Nephron progenitor cell (in vitro differentiated cells): ENCODE measurements at places on chromosomes 7 and 10.

DNA sequence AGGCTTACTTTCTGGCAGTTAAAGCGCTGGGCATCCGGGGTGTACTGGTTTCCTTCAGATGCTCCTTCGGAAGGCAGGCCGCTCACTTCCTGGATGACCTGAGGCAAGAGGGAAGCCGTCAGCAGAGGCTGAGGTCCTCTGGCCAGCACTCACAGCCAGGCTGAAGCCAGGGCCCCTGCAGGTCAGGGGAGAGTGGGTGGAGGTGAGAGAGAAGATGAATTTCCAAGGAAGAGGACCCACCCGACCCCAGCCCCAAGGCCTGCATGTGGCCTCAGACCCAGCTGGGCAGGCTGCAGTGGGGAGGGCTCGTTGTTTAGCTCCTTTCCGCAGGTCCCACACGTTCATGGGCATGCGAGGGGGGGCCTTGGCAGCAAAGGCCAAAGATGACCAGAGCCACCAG, 71.3 kb downstream of the VWA2 start:
- DNase-seq: no peak

DNA sequence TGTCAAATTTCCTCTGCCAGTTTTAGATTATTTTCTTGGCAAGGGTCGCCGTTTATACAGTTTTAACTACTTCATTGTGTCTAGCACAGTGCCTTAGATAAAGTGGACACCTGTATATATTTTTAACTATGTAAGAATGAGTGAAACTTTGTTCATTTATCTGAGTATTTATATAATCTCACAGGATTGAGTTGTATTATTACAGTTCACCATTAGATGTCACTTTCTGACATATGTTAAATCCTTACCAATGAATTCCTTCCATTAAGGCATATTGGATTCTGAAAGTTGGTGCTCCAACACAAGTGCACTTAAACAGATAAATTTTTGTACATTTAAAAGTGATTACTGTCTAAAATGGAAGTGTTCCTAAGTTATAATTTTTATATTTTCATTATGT, 43.0 kb downstream of the ZMYND11 start:
- no peak for DNase-seq

GRCh38 chr10:77159538-77160110, 478.0 kb downstream of the KCNMA1 start:
- no peak for DNase-seq

DNA sequence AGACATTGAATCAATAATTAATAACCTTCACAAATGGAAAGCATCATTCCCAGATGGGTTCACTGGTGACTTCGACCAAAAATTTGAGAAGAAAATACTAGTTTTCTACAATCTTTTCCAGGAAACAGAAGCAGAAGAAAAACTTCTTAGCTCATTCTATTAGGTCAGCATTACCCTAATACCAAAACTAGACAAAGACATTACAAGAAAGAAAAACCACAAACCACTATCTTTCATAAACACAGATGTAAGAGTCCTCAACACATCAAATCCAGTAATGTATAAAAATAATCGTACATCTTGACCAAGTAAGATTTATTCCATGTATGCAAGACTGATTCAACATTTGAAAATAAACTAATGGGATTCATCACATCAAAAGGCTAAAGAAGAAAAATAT, 64.0 kb upstream of the CDK1 start:
- no peak for DNase-seq

- DNase-seq: no peak
Observed at GRCh38 chr7:21336743-21337142, 91.1 kb upstream of the SP4 start.

- DNase-seq: no peak
Observed at GRCh38 chr10:73215749-73216148, 31.3 kb downstream of the DNAJC9 start.

GRCh38 chr7:138610671-138611170, 90.4 kb downstream of the SVOPL start:
- no peak for DNase-seq

DNA sequence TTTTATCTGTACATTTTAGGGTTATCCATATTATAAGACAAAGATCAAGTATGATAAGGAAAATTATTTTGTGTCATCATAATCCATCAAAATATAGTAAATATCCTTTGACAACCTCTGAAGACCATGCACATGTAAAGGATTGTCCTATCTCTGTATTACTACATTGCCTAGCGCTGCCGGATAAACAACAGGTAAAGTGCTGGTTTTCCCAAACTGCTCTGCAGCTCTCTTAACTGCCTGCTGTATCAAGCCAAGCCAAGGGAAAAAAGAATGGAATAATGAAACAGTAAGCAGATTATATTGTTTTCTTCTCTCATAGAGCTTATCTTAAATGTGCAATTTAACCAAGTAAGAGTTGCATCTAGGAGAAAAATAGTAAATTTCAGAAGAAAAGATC, 70.8 kb downstream of the PTF1A start:
- no peak for DNase-seq

DNA sequence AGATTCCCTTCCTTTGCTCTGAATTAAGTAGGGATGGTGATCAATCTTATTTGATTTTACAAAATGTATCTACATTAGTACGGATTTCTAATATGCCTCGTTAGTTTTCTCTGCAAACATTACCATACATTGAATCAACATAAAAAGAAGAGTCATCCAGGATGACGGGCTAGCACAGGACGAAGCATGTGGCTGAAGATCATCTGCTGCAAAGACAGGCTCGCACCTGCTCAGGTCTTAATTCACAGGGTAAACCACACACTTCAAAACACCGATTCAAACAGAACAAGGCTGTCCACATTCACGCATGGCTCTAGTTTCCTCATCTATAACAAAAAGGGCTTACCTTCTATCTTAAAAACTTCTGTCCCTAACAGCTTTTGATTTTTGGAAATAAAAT, 323.0 kb downstream of the PARD3 start:
- DNase-seq: no peak

GRCh38 chr7:149109969-149110368, 16.2 kb downstream of the ZNF425 start:
- no peak for DNase-seq

DNA sequence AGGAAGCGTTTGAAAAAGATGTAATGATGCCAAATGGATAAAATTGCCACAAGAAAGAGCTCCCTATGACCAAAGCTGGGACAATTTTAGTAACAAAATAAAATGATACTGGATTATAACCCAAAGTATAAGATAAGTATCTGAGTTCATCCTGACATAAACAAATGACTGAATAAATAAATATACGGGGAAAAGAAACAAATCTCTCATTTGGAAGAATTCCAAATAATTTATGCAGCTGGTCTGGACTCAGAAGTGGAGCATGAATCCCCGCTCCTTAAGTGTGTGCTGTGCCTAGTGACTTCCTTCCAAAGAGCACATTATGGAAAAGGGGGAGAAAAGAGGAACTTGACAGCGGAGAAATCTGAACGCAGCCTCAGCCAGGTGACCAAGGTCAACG, 186.2 kb downstream of the RAMP3 start:
- no peak for DNase-seq

DNA sequence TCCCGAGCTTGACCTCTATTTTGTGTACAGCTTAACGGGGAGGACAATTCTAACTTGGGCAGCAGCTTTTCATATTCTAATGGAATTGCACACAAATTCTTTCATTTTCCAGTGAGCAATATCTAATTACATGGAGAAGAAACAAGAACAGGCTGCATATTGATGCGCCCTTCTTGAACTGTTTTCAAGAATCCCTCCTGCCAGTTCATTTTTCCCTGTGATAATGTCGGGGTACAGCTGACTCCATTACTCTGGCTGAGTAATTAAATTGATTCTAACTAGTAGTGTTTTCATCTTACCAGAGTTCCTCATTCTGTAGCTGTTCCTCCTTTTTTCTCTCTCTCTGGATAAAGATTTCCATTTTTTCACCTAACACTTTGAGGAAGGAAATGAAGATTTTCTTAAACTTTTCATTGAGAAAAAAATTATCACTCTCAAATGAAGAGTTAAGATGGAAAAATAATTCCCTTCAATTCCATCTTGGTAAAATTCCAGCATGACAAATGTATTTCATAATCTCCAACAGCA, 190.9 kb downstream of the FANK1 start:
- DNase-seq: no peak

GRCh38 chr10:79191951-79192676, 123.3 kb downstream of the ZMIZ1 start:
- DNase-seq: no peak

- no peak for DNase-seq
Observed at GRCh38 chr10:132927824-132928223, 14.5 kb downstream of the CFAP46 start.

GRCh38 chr7:26054386-26054785, 97.6 kb upstream of the NFE2L3 start:
- no peak for DNase-seq

DNA sequence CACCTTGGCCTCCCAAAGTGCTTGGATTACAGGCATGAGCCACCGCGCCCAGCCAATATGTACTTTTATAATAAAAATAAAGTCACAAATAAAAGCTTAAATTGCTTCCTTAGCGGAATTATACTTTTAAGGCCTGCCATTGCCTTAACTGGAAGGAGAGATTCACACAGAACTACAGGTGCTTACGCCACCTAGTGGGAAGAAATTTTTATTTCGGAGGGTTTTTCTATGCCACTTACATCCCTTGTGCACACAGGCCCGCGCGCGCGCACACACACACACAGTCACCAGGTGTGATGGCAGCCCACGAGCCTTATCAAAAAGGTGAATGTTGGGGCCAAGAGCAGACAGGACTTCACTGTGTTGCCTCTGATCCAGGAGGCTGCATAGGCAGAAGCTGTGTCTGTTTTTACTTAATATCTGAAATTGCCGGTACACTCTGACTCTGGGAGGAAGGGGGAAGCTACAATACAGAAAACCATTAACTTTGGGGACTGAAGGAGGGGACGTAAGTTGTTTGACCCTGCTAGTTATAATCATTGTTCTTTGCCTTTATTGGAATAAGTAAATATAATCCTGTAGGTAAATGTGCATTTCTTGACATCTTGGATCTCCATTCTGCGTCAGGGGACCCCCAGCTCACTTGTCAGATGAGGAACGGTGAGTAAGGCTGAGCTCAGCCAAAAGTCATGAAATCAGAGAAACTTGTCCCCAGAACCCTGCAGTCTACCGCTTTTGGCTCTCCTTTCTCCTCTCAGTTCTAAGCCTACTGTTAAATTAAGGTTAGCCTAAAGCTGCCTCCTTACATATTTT, 87.1 kb downstream of the SLC16A9 start:
- DNase-seq: peak; percentile 48

- no peak for DNase-seq
Observed at GRCh38 chr10:110751850-110752249, 107.7 kb downstream of the RBM20 start.

DNA sequence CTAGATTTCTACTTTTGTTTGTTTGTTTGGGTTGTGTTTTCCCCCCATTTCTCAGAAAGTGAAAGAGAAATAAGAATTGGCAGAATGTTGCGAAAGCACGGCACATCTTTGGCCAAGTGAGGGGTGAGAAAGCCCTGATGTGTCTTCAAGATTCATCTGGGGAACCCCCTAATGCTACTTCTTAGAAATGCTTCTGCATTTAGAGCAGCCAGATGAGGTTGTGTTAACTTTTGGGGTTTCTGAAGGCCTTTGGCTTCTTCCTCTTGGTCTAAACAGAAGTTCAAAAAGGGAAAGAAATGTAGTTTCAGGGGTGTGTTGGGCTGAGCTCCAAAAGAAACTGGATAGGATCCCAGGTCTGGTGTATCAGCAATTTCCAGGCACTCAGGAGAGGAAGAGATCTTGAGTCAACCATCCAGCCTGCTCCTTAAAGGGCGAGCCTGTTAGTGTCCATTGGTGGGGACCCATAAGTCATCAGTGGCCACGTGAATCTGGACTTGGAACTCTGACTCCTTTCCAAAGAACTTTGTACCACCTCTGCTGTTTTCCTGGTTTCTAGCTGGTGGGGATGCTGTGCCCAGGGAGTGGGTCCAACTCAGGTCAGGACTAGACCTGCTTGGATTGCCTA, 6.5 kb downstream of the DUSP5 start:
- no peak for DNase-seq

DNA sequence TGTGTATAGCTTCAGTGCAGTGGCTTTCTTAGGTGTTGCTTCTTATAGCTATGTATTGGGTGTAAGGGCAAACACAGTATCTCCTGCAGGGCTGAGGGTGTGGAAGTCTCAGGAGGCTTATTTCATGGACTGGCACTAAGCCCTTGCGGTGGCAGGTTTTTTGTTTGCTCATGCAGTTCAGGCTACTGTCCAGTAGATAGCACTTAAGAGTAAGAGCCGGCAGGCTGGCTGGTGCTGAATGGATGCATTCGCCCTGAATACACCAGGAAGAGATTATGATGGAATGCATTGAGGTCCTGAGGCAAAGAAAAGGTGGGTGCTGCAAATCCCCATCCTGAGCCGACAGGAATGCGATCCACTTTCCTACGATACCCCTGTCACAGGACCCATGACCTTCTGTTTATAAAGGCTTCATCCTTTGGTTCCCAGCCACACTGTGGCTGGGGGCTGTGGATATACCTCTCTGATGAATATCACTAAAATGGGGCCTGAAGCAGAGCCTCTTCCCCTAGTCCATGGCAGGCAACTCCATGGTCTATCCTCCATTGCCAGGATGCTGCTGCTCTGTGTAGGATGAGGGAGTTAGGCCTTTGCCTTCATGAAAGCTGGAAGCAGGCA, 44.9 kb downstream of the ANXA8 start:
- peak; percentile 32 for DNase-seq

DNA sequence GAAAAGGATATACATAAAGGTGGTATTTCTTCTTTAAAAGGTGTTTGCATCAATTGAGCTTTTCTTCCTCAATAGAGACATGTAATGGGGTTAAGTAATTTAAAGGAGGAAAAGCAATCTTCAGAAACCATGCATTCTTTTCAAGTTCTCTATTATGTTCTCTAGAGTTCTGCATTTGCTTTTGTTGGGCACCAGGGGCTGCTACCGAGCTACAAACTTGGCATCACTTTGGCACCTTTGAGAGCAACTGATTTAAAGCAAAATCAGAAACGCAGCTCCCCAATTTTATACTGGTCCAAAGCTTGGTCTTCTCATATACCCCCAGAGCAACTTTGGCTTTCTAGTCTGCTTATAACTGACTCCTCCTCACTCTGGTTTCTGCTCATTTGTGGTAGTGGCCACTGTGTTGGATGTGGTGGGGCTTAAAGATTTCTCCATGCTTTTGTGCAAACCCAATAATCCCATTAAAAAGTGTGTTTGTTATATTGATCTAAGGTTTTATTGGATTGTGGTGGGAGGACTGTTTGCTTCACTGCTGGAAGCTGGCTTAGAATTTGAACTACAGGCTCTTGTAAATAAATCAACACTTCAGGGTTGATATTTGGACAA, 712.1 kb downstream of the PHTF2 start:
- peak; percentile 48 for DNase-seq

GRCh38 chr10:76735866-76736265, 901.7 kb downstream of the KCNMA1 start:
- DNase-seq: no peak

- no peak for DNase-seq
Observed at GRCh38 chr7:132825932-132826835, 249.9 kb upstream of the PLXNA4 start.

- no peak for DNase-seq
Observed at GRCh38 chr7:158097453-158098124, 490.0 kb downstream of the PTPRN2 start.

DNA sequence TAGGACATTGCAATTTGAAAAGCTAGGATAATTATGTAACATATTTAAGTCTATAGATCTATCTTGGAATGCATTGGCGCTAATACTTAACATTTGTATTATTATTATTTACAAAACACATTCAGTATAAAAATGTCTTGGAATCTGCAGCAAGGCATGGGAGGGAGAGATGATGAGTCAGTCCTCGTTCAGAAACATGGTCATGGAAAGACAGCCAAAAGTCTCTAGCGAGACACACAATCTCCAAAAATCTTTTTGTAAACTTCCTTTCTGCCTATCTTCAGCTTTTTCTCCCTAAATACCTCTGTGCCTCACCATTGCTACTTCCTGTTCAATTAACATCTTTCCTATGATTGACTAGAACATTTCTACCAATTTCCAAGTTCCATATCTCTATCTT, 188.4 kb upstream of the CACNA2D1 start:
- DNase-seq: no peak
